ENCODE measurements at places on chromosomes 5 and 9. TPM values are rescaled to one million over a fixed set of nuclear protein-coding genes. Genes with fewer than 3 reads are reported as not detected.

Gene CDKN2B-AS1
- total RNA-seq: 1.4 TPM

Gene HMGCR
- 105 TPM for total RNA-seq

Gene DNAH5
- total RNA-seq: not detected

Gene ATP10B
- not detected for total RNA-seq

Gene BAAT
- total RNA-seq: not detected

Gene SLC25A2
- 3.9 TPM for total RNA-seq

Gene SVEP1
- total RNA-seq: not detected

Gene DPYSL3
- not detected for total RNA-seq

Gene FOXI1
- not detected for total RNA-seq

Gene ZNF454
- total RNA-seq: not detected

DNA sequence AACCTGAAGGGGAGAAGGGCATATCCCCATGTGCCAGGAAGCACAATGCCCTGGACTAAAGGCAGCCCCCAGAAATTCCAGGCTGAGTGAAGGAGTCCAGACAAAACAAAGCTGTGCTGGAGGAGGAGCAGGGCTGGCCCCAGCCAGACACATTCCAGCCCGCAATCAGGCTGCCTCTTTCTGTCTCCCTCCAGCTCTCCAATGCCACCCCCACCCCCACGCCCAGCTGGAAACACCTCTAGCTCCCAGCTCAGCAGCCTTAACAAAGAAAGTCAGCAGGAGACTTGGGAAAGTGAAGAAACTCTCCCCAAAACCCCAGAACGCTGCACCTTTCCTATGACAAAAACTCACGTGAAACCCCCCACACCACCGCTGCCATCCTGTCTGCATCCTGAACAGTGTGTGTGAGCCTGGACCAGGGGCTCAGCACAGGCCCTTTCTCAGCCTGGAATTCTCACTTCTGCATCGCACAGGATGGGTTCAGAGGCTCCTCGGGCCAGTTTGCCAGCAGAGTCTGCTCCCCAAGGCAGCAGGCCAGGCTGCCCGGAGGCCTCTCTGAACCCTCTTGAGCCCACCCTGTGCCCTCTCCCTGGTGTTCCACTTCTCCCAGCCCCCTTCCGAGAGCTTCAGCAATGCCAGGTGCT lies 96.2 kb upstream of the ICE1 start:
- no peak for DNase-seq

DNA sequence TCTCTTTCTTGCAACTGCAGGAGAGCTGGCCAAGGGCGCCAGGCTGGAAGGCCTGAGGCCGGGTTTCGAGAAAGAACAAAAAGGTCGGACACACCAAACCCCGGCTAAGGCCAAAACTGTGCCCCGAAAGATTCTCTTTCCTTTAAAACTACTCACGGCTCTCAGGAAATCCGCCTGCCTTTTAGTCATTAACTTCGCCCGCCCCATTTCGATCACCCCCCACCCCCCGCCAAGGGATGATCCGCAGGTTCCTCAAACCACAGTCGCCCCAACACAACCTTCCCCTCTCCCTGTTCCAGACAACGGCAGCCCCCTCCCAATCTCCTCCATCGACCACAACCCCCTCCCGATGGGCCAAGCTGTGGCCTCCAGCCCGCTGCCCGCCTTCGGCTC lies 536 bp downstream of the FEM1C start:
- no peak for DNase-seq

DNA sequence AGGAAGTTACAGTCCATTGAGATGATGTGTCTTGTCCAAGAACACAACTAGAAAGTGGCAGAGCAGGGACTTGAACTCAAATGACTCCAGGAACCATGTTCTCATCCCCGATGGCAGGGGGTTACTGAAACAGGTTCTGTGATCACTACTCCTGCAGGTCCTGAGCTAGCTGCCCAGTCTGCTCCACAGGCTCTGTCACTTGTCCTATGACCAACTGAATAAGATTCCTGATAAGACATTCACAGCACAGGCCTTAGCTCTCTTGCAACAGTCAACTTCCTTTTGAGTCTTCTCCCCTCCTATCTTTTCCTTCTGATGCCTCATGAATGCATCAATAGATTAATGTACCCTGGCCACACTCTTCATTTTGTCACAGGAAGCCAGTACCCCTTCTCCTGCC lies 109.2 kb downstream of the SH3TC2 start:
- DNase-seq: no peak

- no peak for DNase-seq
Measured at GRCh38 chr5:59874675-59875074, 18.9 kb downstream of the PDE4D start.

GRCh38 chr5:60446917-60447316 lies 253.0 kb downstream of the DEPDC1B start:
- DNase-seq: no peak

DNA sequence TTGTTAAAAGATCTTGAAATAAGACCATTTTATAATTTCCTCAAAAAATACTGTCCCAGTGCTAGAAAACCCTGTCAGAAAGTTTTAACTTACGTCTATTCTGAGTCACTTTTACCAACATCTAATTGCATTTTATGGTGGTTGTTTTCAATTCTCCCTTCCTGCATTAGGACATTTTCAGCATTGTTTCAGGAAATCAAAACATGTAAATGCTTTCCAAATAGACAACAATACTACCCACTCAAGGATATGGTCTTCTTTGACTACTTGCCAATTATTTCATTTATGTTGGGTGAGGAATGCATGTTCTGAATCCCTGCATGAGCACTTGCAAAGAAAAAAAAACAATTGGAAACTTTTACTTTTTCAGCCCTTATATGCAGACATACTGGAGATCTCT lies 284.6 kb upstream of the PDE4D start:
- DNase-seq: no peak

DNA sequence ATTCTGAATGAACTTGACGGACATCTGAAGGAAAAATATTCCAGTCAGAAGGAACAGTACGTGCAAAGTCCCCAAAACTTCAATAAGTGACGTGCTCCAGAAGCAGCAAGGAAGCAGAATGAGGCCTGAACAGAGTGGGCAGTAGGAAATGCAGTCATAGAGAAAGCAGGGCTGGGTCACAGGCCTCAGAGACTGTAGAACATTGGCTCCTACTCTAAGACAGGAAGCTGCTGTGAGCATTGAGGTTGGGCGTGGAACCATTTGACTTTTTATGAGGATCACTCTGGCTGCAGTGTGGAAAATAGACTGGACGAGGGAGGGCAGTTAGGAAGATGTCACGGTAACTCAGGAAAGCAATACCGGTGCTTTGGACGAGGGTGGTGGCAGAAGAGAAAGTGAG lies 64.0 kb downstream of the DOCK8 start:
- DNase-seq: no peak

DNA sequence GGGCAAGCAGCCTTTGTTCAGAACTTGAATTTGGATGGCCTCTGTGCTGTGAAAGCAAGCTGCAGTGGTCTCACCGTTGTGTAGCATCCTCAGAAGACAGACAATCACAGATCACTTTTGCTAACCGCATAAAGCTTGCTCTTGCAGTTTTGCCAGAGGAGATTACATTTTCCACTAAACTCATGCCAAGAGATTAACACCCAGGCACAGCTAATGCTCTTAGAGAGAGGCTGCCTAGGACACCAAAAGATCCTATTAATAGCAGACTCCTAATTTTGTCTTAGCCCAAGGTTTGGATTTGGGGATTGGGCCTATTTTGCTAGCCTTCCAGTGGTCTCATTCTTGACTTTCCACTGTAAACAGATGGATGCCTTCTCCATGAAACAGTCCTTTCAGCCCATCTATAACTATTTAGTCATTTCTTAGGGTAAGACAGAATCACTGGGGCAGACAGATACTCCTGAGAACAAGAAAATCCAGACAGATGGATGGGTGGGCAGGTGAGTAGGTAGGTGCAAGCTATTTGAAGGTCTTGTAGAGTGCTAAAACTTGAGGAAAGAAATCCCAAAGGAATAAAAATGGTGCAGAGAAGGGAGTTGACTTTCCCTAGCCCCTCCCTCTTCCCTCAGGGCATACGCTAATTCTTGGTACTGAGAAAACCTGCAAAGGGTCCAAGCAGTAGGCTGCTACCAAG lies 506.2 kb downstream of the SPOCK1 start:
- DNase-seq: no peak

DNA sequence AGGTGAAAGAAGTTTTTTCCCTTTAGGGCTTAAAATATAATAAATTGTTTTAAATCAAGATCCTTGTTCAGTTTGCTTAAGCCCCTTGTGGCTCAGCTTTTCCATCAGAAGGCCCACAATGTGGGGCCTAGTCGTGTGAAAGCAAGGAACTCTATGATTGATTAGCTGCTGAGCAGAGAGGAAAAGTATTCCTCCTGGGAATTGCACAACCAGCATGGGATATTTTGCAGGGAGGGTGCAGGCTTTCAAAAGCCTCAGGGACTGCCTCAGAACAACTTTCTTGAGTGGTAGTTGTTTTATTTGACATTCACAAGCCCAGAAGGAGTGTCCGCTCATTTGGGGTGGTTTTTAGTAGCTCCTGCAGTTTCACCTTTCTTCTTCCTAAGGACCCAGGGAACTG lies 19.8 kb downstream of the TTC23L start:
- DNase-seq: no peak

GRCh38 chr5:137305971-137306602 lies 193.0 kb downstream of the SPOCK1 start:
- no peak for DNase-seq

DNA sequence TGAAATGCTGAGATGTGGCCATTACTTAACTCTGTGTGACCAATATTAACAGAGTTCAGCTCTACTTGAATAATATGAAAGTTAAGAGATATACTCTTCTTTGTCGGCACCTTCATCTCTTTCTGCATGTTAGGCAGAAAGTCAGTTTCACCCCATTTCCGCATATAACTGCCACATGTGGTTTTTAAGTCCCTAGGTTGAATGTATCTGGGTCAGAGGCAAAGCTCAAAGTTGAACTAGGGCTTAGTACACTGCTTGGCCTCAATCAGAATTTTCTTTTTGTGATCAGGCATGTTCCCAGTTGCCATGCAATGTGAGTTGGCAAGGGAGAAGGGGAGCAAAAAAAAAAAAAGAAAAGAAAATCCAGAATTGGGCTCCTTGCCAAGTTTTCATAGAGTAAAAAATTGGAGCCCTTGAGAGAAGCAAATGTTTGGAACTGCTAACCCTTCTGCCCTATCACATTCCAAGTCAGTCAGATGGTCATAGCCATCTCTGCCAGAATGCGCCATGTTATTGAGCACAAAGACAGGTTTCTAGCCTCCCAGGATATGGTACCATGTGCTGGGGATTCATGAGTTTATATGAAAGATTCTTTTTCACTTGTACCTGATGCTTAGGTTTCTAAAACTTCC lies 251.2 kb upstream of the RORB start:
- DNase-seq: no peak

DNA sequence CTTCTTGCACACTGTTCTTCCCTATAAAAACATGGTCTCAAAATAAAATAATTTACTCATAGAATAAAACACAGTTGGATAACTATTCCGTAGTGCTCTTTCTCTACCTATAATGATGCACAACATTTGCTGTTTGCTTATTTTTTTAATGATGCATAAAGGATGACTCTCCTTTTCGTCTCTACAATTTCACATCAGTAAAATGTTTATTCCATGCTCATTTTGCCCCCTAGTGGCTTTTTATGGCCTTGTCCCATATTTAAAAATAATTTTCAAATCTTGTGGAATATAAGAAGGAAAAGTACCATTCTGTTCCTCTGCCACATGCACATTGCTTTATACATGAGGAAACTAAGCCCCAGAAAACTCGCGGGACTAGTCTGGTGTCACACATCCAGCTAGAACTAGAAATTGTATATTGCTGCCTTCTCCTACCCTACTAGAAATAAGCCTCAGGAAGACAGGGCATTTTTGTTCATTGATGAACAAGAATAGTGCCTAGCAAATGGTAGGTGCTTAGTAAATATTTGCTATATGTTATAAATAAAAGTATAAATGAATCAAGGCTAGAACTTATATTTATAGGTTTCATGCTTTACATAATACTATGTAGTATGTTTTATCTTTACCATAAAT lies 12.7 kb downstream of the KCTD16 start:
- DNase-seq: no peak

DNA sequence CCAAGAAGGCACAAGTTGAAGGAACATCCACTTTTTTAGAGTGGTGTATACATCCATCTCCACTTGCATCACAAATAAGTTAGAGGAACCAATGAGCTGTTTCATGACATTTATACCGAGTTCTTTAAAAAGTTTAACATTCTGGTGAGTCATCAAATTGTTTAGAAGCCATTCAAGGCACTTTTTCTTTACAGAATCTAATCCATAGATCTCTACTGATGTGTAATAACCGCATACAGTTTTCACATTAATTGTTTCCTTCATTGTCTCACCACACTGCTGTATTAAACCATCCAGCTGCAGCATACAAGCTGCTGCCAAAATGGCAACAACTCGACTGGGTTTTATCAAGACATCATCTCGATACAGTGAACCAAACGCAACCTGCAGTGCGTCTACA lies 744 bp downstream of the GMCL2 start:
- DNase-seq: no peak

GRCh38 chr5:80406980-80407734 lies 707 bp upstream of the ZFYVE16 start:
- no peak for DNase-seq

DNA sequence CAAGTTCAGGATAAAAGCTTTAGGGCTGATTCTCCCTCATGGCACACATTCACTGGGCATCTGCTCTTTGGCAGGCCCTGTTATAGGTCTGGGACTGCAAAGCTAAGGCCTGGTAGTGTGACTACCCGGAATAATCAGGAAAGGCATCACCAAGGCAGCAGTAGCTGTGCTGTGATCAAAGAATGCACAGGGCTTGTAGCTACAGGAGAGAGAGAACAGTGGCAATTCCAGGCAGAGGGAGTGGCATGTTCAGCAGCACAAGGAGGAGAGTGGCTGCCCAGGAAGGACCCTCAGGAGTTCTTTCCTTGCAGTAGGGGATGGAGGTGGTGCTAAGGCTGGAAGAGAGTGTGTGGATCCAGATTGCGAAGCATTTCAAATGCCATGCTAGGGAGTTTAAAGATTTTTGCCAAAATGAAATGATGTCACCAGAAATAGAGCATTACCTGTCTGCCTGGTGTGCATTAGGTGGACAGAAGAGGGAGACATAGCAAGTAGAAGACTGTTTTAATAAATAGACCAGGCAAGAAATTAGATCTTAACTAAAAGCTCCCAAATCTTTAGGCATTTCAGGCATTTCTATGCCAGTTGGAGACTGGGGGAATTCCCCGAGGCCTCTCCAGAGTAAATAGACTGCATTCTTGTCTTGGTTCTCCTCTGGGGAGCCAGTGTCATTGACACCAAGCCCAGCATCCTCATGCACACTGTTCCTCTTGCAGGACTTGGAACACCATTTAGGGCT lies 69.1 kb downstream of the GPR21 start:
- DNase-seq: no peak

- DNase-seq: no peak
Measured at GRCh38 chr5:18333841-18334240, 699.6 kb downstream of the TAF11L14 start.
